CD4-positive, alpha-beta T cell treated with Interleukin-2 at 100 ng/mL for 4 hours (primary cell): ENCODE measurements at places on chromosomes 5 and 9.

DNA sequence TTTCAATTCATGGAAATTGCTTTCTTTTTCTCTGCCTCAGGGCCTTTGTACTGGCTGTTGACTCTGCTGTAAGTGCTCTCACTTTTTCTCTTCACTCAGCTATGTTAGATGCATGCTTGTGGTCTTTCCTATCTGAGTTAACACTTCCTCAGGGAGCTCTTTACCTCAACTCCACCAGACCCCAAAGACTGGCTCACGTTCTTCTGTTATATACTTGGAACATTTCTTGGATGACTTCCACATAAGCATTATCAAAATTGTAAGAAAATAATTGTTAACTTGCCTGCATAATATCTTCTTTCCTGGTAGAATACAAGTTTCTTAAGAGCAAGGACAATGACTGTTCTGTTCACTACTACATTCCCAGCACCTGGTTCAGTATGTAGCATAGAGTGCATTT, 455.9 kb downstream of the EBF1 start:
- no peak for DNase-seq

DNA sequence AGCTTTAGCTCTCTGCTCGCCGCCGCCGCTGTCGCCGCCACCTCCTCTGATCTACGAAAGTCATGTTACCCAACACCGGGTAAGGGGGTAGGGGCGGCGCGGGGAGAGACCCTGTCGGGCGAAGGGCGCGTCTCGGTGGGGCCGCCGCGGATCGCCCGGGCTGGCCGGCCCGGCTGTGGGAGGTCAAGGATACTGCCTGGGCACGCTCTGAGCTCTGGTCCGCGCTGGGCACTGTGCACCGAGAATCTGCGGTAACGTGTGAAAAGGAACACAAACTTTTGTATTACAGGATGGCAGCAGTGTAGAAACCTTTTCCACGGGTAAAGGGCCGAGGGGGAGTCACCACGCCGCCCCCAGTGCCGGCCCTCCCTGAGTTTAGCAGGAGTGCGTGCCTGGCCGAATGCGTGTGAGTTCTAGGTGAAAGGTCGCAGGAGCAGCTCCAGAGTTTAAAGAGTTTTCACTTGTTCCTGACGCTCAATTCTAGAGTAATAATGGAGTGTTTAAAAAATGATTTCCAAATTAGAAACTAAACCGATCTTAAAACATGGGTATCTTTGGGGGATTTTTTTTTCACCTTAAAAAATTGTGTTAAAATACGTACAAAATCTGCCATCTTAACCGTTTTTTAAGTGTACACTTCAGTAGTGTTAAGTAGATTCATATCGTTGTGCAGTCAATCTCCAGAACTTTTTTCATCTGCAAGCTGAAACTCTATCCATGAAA, at the start of gene HSDL2:
Gene HSDL2, plus strand, starts transcription at position 7 of the 723 bp plus-strand sequence. Its CDS starts 56 bp downstream, at position 63.
- no peak for DNase-seq

GRCh38 chr5:133309984-133310621, 258.3 kb downstream of the HSPA4 start:
- DNase-seq, result no peak

DNA sequence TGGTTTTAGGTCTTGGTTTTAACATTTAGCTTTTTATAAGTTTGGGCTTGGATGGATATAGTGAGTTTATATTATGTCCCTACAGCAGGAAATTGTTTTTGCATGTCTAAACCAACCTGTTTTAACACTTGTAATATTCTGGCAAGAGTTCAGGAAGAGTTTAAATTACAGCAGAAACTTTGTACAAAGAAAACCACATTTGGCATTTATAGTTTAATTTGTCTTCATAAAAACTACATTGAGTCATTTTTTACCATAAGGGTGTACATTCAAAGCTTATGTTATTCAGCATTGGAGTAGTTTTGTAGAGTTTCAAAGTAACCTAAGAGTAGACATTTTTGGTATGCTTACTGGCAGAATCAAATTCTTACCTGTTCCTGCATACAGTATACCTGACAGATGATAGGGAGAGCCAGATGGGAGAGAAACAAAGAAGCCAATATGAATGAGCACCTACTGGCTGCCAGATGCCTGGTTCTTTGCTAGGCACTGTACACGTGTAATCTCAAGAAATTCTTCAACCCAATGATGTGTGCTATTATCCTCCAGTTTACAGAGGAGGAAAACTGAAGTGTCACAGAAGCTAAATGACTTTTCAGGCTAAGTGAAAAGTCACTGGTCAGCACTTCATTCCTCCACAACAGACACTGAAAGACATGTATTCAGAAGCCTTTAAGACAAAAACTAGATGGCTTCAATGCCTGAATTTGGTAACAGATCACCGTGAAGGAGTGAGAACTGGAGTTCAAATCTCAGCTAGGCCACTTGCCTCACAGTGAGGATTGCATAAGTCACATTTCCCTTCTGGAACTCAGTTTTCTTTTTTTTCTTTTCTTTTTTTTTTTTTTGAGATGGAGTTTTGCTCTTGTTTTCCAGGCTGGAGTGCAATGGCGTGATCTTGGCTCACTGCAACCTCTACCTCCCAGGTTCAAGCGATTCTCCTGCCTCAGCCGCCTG, 25.9 kb upstream of the ECM2 start:
- no peak for DNase-seq

DNA sequence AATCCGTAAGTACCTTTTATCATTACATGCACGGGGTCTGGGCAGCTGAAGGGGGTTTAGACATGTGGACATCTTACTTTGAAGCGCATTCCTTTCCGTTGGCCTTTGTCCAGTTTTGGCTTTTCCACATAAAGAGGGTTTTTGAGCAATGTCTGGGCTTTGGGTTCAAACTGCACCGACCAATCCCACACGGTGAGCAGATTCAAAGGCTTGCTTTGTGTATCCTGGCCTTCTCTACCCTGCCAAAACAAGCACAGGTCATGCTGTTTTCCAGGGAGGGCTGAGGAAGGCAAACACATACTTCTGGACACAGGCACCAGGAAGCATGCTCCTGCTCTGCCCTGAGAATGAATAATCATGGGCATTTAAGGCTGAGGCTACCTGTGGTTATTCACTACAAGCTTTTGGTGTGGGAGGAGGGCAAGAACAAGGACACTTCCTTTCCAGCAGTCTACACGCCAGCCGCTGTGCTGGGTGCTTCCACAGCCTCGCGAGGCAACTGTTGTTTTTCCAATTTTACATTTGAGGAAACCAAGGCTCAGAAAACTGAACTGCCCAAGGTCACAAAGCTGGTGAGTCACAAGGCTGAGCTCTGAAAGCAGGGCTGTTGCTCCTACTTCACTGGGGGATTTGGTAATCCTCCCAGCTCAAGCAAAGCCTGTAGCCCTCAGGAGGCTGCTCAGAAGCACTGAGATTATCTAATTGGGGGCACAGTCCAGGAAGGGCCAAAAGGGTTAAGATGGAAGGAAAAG, 59.8 kb upstream of the GOLPH3 start:
- no peak for DNase-seq

DNA sequence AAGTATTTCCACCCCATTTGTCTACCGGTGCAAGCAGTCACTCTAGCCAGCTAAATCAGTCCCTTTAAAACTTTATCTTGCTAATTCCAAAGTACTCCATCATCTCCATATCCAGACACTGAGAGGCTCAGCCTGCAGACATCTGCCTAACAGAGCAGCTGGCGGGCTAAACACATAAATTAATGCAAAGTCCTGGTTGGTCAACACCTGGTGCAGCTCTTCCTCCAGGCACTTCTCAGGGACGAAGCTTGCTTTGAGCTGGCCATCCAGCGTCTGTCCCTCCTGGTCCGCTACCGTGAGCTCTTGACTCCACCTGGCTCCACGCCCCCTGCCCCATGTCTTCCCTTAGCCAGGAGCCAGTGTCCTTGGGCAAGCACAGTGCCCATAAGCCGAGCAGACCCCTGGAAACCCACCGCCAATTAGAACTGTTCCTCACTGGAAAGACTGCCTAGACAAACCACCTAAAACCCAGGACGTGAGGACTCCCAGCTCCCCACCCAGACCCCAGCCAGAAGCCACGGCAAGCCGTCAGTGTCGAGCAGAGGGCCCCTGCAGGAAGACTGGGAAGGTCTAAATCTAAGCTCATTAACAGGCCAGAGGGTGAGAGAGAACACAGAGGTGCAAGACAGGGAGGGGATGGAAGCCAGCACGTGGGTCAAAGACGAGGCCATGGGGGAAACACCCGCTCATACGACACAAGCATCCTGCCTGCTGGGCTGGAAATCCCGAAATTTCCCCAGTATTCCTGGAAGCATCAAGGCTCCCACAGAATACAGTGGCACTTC, 120.0 kb downstream of the COL23A1 start:
- DNase-seq, result no peak
